Cardiac muscle cell (in vitro differentiated cells and primary cell): ENCODE measurements at places on chromosomes 3 and 15. TPM values are rescaled to one million over a fixed set of nuclear protein-coding genes. Genes with fewer than 3 reads are reported as not detected.

Gene LRRIQ4
- 0.34 TPM in 1 of 2 replicates, not detected in the other for polyA plus RNA-seq

Gene ITIH1
- polyA plus RNA-seq = 0.20 TPM in 1 of 2 replicates, not detected in the other

Gene TRIM71
- 3.3 and 6.8 TPM in 2 replicates for polyA plus RNA-seq

Gene PRRT3
- polyA plus RNA-seq = 13.6 TPM in 2 replicates

Gene FBXL2
- polyA plus RNA-seq = 17.5 and 25.6 TPM in 2 replicates
